Suprapubic skin (tissue), 4 donors: ENCODE measurements at places on chromosomes 4 and X.

DNA sequence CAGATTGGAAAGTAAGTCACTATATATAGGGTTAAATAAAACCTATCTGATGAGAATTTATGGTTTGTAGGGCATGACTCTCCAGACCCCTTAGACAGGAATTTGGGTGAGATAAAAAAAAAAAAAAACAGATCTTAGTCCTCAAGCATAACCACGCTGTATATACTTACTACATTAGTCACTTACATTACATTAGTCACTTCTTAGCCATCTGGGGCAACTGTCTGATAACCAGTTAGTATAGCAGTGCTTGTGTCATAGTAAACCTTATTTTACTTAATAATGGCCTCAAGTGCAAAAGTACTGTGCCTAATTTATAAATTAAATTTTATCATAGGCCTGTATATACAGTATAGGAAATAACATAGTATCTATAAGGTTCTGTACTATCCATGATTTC lies 60.2 kb upstream of the RPS6KA6 start:
- DNase-seq: no peak

DNA sequence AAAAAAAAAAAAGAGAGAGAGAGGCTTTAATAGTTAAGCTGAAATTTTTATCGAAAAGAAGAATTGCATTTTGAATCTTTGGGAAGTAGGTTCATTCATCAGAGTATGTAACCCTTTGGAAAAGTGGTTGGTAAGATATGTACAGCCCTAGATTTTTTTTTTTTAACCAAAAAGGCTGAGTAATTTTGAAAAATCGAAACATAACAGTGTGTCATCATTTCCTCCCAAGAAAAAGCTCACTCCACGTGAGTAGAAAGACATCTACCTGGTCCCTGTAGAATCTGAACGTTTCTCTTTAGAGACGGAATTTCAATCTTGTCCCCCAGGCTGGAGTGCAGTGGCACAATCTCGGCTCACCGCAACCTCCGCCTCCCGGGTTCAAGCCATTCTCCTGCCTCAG lies 16.2 kb downstream of the SHOX start:
- DNase-seq: no peak

DNA sequence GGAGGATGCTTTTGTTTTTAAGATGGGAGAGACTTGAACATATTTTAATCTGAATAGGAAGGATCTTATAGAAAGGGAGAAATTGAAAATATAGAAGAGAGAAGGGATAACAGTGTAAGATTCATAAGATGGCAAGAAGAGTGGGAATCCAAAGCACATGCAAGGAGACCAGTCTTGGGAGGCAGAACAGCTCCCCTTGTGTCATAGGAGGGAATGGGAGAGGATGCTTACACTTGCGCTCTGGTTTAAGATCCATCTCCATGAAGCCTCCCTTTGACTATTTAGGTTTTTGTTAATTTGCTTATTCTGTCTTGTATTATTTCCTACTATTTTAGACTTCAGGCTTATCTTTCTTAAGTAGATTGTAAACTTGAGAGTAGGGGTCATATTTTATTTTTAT lies 42.7 kb downstream of the KIF4A start:
- no peak for DNase-seq

GRCh38 chr4:140363558-140363957 lies 9.9 kb upstream of the SCOC start:
- no peak for DNase-seq

- no peak for DNase-seq
These were observed 196.5 kb upstream of the SLC7A11 start for GRCh38 chr4:138438608-138439007.
